Fibroblast of skin of scalp (primary cell): ENCODE measurements at places on chromosomes 2 and 18.

DNA sequence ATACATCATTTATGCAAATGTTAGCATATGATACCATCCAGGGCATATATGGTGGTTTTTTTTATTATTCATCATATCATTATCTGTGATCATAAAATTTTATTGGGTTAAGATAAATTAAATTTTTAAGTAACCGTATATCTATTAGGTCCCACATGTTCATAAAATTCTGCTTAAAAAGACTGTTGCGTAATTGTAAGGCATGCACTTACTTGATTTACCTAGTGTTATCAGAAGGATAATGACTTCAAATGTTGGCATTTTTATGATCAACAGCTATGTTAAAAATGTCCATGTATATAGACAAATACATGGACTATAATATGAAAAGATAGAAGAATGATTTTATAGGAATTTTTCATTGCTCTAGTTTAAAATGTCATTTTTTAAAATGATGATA, 1625.5 kb upstream of the CELF4 start:
- DNase-seq: no peak

- no peak for DNase-seq
Measured at GRCh38 chr18:62384068-62384467, 59.0 kb downstream of the TNFRSF11A start.

- no peak for DNase-seq
Measured at GRCh38 chr2:104318001-104318665, 535.8 kb upstream of the POU3F3 start.

DNA sequence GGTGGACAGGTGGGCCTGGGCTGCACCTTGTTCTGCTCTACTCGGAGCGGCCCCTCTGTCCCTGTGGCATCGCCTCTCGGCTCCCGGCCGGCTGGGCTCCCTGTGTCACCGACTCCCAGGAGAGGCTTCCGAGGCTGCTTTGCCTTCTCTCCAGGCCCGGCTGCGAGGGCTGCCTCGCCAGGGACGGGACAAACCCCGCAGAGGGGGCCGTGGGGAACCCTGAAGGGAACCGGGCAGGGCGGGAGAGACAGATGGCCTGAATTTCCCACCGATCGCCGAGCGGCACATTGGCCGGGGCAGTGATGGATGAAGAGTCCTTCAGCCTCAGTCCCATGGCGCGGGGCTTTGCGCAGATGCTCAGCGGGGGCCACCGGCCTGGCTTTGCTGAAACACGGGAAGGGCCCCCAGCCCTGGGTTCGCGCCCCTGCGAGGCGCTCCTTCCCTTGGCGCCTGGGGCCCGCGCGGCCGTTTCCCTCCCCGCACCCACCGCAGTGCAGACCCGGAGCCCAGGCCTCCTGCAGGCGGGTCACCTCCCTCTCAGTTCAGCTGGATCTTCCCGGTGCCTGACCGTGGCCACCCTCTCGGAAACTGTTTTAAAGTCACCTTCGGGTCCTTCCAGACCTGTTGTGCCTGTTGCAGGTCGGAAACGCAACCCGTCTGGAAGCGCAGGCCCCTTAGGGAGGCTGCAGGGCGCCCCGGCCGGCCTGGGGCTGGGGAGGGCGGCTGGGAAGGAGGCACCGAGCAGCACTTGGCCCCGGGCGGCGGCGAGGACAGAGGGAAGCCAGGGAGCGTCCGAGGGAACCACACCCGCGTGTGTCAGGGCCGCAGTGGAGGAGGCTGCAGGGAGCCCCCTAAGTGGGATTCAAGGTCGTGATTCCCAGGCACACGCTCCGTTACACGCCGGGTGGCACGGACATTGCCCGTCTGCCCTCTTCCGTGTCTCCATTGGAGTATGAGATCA, 341.9 kb upstream of the SALL3 start:
- no peak for DNase-seq

- DNase-seq: peak; percentile 61
Measured at GRCh38 chr2:101597347-101597944, 100.1 kb upstream of the MAP4K4 start.
